NT2/D1 (cell line): ENCODE measurements at places on chromosomes 16 and 17.

GRCh38 chr17:9880582-9880999 is 24.5 kb downstream of the RCVRN start:
- no peak for DNase-seq

DNA sequence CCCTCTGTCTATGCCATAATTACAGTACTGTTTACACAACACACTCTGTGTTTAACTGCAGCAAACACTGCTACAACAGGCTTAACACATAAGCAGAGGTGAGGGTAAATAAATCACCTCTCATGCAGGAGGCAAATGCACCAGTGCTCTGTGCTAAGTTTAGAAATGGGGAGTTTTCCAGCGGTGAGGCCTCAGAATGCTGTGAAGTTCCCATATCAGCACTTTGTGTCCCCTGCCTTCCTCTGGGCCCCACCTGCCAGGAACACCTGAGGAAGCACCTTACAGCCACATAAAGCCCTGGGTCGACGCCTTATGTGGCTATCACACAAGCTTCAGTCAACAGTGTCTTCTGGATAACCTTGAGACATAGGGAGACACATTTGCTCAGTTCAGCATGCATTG is 304.5 kb downstream of the HAPSTR1 start:
- DNase-seq, result no peak

- DNase-seq, result no peak
Observed at GRCh38 chr17:70345061-70345460, 175.7 kb downstream of the KCNJ2 start.

DNA sequence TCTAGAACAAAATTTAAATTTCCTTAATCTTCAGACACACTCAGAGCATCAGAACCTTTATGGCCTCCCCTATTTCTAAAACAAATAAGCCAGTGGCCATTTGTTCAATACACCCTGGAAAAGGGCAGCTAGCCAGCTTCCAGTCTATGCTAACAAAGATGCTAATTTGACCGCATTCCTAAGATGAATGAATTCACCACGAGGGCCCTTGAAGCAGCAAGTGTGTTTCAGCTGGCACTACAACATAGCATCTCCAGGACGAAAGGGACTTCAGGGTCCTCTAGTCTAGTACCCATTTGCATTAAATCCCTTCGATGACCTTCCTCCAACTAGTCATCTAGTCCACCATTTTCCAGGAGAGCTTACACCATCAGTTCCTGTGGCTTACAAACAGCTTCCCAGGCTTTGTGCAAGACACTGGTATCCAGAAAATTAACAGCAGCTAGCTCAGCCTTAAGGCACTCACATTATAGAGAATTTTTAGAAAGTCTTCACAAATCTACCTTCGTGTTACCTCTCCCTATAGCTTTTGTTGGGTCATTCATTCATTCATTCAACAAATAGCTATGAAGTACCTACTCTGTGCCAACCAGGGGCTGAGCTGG is 10.9 kb downstream of the KRT37 start:
- peak; percentile 48 for DNase-seq

DNA sequence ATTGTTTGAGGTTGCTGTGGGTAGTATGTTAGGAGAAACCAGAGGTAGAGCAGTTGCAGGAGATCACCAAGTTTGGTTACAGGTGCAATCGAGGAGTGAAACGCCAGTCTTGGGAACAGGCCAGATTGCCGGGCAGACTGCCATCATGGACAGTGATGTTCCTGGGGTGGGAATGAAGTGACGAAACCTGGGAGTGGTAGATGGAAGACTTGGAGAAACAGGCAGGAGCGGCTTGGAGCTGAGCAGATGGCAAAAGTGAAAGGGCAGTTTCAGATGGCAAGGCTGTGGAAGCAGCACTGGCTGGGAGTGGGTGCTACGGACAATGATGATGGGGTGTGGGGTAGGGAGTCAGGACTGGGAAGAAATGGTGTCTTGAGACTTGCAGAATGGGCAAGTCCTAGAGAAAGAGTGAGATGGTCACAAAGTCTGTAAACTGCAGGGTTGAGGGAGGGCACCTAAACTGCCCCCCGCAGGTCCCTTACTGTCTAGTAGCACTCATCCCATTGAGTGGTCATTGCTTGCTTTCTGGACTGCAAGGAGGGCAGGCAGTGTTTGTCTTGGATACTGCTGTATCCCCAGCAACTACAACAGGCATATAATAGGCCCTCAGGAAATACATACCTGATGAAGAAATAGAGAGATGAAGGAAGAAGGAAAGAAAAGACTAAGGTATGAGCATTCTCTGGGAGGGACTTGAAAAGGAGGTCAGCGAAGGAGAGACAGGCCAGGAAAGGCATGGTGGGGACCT is 29.5 kb upstream of the ULK2 start:
- no peak for DNase-seq

GRCh38 chr17:6147042-6147441 is 76.9 kb downstream of the WSCD1 start:
- no peak for DNase-seq

GRCh38 chr17:9658593-9659211 is 13.4 kb downstream of the USP43 start:
- no peak for DNase-seq
